ENCODE measurements at places on chromosomes 6 and 20.

- no peak for DNase-seq
These were observed 189.5 kb upstream of the FLRT3 start for GRCh38 chr20:14526891-14527290.

GRCh38 chr6:26500102-26500501 lies at the start of gene BTN1A1:
Gene BTN1A1 (plus strand): TSS chr6:26500303. CDS start chr6:26501287, 984 bp downstream.
- DNase-seq, result no peak

- DNase-seq, result no peak
These were observed 5.3 kb upstream of the AKAP7 start for GRCh38 chr6:131129689-131130553.

DNA sequence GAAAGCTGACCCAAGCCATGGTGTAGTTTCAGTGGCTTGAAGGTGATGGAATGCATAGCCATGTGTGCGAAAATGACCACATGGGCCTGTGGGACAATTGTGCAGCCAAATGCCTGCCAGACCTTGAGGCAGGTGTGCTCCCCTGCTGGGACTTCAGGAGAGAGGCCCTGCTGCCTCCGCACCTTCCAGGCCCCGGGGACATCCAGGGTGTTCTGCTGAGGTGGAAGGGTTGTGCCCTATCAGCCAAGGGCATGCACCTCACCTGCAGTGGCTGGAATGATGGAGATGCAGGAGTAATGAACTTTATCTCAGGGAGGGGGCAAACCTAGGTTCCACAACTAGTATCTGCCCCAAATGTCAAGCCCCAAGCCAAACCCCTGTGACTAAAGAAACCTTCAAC lies 44.0 kb downstream of the PRND start:
- DNase-seq, result no peak

DNA sequence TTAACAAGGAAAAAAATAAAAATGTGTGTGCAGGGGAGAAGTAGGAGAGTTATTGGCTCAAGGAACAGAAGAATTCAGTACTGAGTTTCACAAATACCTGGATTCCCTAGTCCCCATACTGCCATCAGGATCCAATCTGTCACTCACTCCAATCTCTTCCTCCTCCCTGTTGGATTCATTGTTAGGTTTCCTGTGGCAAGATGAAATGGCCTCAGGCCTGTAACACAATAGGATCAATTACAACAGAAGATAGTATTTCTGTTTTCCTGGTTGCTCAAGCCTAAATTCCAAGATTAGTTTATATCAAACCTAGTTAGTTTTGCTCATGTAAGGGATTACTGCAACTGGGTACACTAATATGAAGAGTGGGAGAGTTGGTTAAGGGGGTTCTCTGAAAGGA lies 24.4 kb downstream of the HCRTR2 start:
- no peak for DNase-seq

- no peak for DNase-seq
These were observed 752.2 kb upstream of the MARCKS start for GRCh38 chr6:113104951-113105350.

GRCh38 chr6:21158873-21159272 lies 434.7 kb upstream of the SOX4 start:
- no peak for DNase-seq

DNA sequence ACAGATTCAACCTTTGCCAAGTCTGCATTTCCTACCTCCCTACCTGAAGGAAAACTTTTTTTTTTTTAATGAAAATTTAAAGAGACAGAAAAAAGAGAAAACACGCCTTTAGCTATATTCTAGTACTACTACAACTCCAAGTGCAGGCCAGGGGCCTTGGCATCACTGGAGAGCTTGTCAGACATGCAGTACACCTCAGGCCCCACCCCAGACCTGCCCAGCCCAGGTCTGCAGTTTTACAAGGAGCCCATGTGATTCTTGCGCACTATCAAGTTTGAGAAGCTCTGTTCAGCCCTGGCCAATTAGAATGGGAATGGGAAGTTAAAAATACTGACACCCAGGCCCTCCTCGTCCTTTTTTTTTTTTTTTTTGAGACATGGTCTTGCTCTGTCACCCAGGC lies 85.0 kb downstream of the NFATC2 start:
- no peak for DNase-seq

- peak; percentile 32 for DNase-seq
These were observed 227.5 kb upstream of the MYLIP start for GRCh38 chr6:15901141-15902115.

GRCh38 chr6:81612136-81612535 lies 140.3 kb downstream of the TENT5A start:
- DNase-seq, result no peak

DNA sequence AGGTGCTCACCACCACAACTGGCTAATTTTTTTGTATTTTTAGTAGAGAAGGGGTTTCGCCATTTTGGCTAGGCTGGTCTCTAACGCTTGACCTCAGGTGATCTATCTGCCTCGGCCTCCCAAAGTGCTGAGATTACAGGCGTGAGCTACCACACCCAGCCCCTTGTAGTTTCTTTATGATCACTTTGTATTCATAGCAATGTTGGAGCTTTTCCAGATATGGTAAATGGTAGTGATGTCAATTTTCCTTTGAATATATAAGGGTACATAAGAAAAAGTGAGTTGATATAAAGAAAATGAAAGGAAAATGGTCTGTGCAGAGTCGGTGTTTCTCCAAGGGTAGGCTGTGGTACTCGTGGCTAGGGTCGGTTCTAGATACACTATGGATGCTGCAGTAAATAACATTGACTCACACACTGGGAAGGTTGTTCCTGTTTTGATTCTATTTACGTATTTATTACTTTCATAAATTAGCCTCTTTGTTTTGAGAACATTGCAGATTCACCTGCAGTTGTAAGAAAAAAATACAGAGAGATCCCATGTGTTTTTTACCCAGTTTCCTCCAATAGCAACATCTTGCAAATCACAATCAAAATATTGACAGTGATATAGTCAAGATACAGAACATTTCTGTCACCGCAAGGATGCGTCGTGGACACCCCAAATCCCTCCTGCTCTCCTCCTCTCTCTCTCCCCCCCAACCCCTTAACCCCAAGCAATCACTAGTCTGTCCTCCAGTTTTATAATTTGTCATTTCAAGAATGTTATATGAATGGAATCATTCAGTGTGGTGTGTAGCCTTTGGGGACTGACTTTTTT lies 2.5 kb downstream of the ZNF831 start:
- no peak for DNase-seq

- no peak for DNase-seq
These were observed 90.9 kb upstream of the GCM1 start for GRCh38 chr6:53239526-53239925.

- DNase-seq, result no peak
These were observed 623.3 kb upstream of the MANEA start for GRCh38 chr6:94953867-94954631.

DNA sequence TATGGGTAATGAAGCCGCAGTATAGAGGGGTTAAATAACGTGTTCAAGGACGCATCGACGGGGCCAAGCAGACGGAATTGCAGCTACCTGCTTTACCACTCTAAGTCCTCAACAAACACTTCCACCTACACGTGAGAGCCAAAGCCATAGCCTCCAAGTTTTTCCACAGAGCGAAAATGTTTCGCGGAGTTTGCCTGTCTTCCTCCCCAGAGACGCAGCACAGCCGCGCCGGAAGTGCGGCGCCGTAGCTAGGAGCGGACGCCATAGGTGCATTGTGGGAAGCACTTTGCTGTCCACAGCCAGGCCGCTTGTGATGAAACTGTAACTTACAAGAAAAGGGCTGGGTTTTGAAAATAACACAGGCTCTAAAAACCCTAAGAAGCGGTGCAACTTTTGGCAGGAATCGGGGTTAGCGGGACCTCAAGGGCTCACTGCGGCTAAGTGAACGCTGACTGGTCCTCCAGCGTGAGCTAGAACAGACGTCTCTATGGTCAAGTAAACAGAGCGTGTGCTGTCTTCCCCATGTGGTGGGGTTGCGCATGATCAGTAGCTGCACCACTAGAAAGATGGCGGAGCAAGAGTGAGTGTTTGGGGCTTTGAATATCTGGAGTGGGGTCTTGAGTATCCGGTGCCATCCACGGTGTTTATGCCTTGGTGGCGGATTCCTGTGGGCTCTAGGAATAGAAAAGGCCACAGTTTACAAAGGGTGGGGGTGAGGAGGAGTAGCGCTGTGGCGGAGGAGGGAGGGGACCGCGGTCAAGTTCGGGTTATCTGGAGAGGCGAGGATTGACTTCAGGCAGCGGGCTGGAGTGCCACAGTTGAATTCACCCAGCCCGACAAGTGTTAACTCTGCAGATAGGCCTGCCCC lies at the start of gene RPL7L1:
TSS of gene RPL7L1 (plus strand) at position 245 of the 868 bp plus-strand sequence. CDS start at position 540, 295 bp downstream.
- DNase-seq, result peak; percentile 90

DNA sequence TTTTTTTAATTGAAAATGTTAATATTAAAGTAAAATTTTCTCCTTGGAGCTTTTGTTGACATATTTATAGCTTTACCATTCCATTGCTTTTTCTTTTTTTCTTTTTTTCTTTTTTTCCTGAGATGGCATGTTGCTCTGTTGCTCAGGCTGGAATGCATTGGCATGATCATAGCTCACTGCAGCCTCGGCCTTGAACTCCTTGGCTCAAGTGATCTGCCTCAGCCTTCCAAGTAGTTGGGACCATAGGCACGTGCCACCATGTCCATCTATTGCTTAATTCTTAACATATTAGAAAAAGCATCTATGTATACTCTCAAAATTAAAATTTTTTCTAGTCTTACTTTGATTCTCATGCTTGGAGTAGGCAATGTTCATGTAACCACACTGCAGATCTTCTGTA lies 43.0 kb downstream of the RALGAPB start:
- no peak for DNase-seq

GRCh38 chr20:19588732-19589131 lies 169.3 kb upstream of the RIN2 start:
- no peak for DNase-seq

GRCh38 chr6:70797625-70798024 lies 129.9 kb downstream of the SMAP1 start:
- no peak for DNase-seq

DNA sequence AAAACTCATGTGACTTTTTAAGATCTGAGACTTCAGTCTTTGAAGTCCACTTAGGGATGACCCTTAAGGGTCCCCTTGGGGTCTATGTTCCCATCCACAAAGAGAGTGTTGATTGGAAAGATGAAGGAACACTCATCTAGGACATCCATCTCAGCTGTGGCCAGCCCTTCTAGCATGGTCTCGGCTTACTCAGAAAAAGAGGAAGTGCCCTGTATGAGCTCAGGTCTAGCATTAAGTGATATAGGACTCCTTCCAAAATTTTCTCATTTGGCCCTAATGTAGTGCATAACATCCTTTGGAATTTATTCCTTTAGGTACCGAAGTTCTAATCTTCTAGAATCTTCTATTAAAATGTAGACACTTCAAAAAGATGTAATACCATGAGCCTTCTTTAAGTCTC lies 77.4 kb downstream of the NDUFAF5 start:
- no peak for DNase-seq

GRCh38 chr20:62372042-62372993 lies 5.2 kb upstream of the LAMA5 start:
- no peak for DNase-seq

DNA sequence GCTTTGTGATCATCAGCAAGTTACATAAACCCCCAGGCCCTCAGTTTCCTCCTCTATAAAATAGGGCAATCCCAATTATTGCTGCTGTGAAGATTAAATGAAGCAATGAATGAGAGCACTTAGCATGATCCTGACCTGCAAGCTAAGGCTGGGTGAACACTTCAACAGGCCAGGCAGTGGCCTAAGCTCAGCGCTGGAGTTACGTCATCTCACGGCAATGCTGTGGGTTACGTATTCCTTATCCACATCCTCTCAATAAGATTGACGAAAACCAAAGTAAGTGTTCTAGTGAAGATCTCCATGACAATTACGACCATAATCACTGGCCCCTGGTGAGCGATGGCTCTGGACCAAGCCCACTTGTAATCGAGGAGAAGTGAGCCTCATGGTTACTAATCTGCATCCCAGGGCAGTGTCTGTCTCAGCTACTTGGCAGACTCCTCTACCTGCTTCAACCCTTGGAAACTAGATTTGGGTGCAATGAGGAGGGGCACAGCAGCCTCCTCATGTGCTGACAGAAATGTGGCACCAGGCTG lies 274.1 kb upstream of the ARID1B start:
- no peak for DNase-seq

GRCh38 chr6:110898111-110898510 lies 23.5 kb downstream of the AMD1 start:
- no peak for DNase-seq

DNA sequence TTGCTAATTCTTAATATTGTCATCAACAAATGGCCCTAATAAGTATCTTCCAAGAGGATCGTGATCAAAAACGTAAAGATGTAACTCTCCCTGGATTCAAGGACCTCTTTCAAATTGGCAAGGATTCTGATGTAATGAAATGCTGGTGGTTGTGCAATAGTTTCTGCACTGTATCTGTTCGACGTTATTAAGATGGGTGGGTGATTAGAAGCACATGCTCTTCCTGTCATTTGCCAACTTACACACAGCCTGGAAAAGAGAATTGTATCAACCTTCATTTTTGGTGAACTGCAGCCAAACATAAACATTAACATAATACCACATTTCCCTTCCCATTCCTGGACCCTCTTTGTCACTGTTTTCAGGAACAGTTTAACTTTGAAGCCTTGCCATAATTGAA lies 9.8 kb downstream of the FOXQ1 start:
- DNase-seq, result no peak

DNA sequence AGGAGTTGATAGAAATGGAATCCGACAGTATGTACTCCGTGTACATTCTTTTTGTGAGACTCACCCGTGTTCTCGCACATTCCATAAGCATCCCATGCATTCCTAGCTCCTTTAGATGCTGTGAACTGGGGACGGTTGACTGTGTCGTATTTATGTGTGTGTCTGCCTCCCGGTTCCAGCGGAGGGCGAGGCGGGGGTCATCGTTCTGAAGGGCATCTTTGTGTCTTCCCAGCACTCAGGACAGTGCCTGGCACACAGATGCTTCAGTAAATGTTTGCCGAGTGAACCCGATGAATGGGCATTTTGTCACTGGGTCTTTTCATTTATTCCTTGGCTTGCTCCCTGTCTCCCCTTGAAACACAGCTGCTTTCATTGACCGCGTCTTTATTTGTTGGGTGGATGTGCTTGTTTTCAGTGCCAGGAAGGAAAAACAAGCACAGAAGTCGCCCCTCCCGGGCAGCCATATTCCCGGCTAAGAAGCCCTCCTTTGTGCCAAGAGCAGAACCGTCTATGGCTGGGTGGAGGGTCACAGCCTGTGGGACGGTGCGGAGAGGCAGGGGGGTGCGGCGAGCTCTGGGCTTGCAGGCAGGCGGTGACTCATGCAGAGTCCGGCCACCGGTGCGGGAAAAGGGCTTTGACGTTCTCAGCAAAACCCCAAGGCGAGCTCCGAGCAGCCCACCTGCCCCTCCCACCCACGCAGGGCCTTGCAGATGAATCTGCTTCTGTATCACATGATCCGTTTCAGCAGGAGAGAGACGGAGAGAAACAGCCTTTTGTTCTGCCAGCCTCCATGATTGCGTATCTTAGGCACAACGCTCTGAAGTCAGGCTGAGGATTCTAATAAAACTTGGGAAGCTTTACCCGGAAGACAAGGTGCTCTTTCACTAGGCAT lies 11.2 kb upstream of the PSMG4 start:
- peak; percentile 58 for DNase-seq

- DNase-seq, result peak; percentile 13
These were observed 19.8 kb upstream of the MAP1LC3A start for GRCh38 chr20:34538671-34539123.

DNA sequence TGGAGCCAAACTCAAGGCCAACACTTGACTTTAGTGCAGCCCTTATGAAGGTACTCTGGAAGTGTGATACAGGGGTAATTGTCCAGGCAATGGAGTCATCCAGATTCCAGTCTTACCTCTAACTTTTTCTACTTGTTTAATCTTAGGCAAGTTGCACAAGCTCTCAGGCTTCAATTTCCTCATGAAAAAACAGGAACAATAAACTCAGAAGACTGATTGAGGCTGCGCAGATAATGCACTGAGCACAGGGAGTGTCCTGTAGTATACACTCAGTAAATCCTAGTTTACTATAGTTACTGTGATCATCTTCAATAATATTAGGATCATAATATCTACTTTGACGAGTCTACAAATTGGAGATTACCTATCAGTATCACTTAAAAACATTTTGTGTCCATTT lies 127.5 kb upstream of the SMLR1 start:
- DNase-seq, result no peak

Data from T1000 (cell line).